ENCODE measurements at places on chromosomes 12 and 14. TPM values are rescaled to one million over a fixed set of nuclear protein-coding genes. Genes with fewer than 3 reads are reported as not detected.

DNA sequence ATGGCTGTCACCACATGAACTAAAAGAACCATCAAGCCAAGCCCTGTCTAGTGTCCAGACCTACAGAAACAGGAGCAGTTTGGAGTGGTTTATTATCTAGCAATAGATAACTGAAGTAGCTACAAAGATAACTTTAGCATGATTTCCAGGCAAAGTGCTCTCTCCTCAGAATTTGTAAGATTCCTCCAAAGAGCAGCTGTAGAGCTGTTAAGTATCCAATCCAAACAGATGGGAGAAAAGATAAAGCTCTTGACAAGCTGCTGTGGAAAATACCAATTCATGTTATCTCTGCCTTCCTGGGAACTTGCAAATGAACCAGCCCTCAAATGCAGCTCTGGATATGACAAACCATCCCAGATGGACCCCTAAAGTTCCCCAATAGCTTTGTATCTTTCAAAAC is 78.9 kb upstream of the RESF1 start:
- no peak for DNase-seq

Gene RNASE3
- total RNA-seq, result not detected

Gene SCNN1A
- total RNA-seq, result 1.7 TPM

DNA sequence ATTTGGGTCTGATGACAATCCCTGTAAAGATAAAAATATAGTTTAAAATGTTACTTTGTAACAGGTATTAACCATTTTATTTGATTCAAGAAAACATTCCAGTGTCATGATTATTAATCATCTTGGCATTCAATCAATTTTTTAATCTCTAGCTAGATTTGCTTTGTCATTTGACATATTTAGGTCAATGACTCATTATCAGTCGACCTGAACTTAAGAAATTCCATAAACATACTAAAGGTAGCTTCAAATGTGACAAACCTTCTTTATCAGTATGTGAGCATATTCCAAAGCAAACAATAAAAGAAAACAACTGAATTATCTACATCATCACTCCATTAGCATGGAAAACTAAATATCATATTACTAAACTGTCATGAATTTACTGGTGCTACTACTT is 50.8 kb upstream of the CDKL1 start:
- no peak for DNase-seq

Gene CLEC2B
- total RNA-seq, result 32.7 TPM

Gene DYNC1H1
- total RNA-seq, result 113 TPM

Gene PCED1B
- total RNA-seq, result 1.1 TPM

GRCh38 chr14:69675877-69676416 is 64.6 kb downstream of the SUSD6 start:
- DNase-seq, result no peak

DNA sequence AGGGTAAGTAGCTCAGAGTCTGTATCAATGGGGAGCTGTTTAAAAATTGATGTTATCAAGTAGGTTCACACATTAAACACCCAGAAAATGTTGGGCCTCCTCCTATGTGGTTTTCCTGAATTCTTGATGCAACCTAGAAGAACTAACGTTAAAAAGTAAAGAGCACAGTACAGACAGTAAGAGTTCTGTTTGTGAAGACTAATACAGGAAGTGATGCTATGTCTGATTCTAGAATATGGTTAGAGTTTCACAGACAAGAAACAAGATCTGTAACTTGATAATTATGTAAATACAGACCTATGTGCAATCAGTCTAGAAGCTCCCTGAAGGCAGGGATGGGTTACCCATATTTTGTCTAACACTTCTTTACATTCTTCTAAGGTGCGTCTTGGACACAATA is 214.9 kb upstream of the BTG1 start:
- no peak for DNase-seq

Gene KERA
- not detected for total RNA-seq

GRCh38 chr12:108702595-108703320 is 28.6 kb downstream of the CORO1C start:
- DNase-seq, result no peak

DNA sequence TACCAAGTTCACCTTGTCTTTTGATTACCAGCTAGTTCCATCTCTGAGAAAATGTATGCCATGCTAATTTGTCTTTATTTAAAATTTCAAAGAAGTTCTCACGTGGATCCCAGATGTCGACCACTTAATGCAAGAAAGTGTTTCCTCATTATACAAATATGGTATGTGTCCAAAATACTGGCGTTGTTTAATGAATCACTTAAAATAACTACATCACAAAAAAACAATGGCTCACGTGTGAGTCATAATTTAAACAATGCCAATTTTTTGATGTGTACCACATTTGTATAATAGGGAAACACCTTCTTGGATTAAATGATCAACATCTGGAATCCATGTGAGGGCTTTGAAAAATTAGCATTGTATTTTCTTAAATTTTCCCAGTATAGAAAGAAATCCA is 40.8 kb downstream of the DBX2 start:
- DNase-seq, result no peak

DNA sequence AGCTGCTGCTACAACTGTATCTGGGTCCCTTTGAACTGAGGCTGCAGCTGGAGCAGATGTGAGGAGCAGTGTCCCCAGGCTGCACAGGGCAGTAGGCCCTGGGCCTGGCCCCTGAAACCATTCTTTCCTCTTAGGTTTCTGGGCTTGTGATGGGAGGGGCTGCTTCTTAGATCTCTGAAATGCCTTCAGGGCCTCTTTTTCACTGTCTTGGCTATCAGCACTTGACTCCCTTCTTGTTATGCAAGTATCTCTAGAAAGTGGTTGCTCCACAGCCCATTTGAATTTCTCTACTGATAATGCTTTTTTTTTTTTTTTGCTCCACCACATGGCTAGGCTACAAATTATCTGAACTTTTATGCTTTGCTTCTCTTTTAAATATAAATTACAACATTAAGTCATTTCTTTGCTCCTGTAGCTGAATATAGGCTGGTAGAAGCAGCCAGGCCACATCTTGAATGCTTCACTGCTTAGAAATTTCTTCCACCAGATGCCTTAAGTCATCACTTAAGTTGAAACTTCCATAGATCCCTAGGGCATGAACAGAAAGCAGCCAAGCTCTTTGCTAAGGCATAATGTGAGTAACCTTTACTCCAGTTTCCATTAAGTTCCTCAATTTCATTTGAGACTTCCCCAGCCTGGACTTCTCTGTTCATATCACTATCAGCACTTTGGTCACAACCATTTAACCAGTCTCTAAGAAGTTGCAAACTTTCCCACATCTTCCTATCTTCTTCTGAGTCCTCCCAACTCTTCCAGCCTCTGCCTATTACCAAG is 41.1 kb downstream of the ACSM4 start:
- no peak for DNase-seq

DNA sequence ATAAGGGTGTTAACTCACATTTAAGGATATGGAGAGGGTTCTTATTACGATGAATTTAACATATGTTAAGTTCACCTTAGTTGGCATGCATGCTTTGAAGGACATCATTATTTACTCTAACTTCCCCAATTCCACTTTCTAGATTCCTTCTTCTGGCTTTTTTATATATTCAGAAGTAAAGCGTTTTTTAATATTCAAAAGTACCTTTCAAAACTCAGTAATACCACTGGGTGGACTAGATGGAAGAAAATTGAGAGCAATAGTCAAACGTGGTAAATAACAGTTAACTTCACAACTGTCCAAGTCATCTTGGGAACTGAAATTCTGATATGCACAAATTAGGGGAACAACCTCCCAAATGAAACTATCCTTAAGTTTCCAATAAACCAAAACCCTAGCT is 9.1 kb downstream of the SINHCAF start:
- DNase-seq, result no peak

DNA sequence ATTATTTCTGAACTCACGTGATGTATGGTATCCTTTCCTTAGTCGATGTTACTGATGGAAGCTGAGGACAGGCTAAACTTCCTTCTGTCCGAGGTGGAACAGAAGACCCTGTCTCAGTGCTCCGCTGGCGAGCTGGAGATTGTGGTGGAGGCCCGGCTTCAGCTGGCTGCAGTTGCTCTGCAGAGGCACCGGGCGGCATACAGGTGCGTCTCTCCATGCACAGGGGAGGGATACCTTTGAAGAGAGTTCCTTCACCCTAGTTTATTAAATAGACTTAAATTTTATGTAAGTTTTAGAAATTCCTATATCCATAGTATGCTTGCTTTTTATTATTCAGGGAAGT is 186.7 kb upstream of the NEDD1 start:
- peak; percentile 16 for DNase-seq

Gene HCAR3
- not detected for total RNA-seq

GRCh38 chr12:71567537-71567936 is 96.1 kb downstream of the ZFC3H1 start:
- DNase-seq, result no peak

- no peak for DNase-seq
These were observed 669 bp upstream of the PKP2 start for GRCh38 chr12:32897281-32897610.

GRCh38 chr14:105087308-105087962 is 22.2 kb upstream of the GPR132 start:
- DNase-seq, result no peak

Data from H4 (cell line).